ENCODE measurements at places on chromosomes 13 and 19.

- no peak for DNase-seq
Observed at GRCh38 chr13:100382785-100383184, 205.8 kb downstream of the GGACT start.

GRCh38 chr13:95644601-95645052, at the start of gene DZIP1:
TSS of gene DZIP1 (minus strand) at chr13:95644706. CDS start at chr13:95642029, 2,677 bp downstream.
- no peak for DNase-seq

DNA sequence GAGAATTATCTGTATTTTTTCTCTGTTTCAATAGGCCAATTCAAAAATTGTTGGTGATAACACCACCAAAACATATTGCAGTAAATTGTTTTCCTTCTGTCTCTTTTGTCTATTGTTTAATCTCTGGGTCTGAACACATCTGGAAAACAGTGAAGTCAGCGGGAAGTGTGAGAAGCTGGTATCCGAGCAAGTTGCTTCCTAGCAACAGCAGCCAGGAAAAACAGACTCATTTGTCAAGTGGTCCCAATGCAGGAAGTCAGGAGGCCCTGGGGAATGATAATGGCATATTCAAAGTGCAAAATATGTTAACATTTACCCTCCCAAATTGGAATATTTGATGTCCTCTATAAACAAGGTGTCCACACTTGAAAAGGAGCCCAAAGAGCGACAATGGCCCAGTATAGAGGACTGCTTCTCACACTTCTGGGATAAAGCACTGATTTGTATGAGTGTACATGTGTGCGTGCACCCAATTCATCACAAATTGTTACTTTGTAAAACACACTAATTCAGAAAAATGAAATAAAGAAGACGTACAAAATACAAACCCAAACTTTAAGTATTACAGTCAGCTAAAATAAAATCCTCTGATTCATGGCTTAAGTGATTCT, 515.0 kb downstream of the TBC1D4 start:
- no peak for DNase-seq

DNA sequence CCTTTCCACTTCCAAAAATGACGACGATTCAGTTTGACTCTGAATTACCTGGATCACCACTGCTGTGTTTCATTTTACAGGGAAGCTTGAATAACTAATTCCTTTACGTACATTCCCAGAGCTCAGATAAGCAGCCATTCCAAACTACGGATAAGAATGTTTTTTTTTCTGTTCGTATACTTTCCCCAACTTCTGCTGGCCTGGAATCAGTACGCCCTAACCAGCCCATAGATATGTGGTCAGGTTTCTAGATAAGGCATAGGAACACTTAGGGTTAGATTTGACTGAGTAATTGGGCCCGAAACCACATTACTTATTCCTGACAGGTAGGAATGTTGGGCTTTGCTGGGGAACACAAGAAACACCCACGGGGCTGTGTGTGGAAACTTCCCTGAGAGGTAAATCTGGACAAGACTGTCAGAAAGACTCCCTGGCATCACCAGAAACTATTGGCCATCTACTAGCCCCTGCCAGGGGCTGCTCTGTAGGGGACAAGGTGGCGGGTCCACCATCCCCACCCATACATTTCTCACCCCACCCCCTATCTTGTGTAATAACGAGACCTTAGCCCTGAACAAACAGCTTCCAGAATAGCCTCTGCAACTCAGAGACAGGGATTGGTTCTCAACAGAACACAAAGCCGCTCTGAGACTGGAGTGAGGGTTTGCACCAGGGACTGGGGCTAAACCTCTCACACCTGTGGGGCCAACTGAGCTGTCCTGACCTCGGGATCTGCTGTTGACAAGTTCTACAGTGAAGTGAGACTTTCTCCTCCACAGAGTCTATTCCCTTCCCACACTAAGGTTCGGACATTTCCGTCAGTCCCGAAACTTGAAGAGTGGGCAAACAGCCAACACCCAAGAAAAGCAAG, 15.6 kb downstream of the RHPN2 start:
- no peak for DNase-seq

DNA sequence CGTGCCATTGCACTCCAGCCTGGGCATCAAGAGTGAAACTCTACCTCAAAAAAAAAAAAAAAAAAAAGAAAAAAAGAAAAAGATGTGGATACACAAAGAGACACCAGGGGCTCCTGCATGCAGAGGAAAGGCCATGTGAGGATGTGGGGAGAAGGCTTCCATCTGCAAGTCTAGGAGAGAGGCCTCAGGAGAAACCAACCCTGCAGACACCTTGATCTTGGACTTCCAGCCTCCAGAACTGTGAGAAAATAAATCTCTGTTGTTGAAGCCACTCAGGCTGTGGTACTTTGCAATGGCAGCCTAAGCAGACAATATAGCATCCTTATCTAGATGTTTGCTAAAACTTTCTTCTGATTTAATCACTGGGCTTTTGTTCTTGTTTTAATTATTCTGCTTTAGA, 50.3 kb downstream of the POLR1D start:
- DNase-seq, result no peak

- no peak for DNase-seq
Observed at GRCh38 chr13:73481886-73482445, 423.2 kb downstream of the KLF5 start.

GRCh38 chr13:31264151-31264550, 64.4 kb downstream of the B3GLCT start:
- no peak for DNase-seq

DNA sequence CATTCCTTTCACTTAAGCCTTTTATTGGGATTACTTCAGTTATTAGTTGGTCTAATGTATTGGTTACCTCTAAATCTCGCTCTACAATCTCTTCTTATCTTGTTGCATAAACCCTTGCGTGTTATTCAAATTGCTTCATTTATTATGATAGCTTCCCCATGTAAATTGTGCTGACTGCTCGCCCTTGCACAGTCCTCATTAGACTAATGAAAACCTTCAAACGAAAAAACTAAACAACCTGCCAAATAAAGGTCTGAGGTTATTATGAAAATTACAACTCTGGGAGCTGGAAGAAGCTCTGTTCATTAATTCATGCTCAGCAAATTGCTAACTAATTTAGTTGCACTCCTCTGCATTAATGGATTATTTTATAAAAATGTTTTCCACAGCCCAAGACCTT, 320.1 kb downstream of the DACH1 start:
- no peak for DNase-seq

- peak; percentile 86 for DNase-seq
Observed at GRCh38 chr19:1252221-1252820, 3.9 kb downstream of the MIDN start.

GRCh38 chr13:70967564-70967963, 859.3 kb upstream of the KLHL1 start:
- no peak for DNase-seq

DNA sequence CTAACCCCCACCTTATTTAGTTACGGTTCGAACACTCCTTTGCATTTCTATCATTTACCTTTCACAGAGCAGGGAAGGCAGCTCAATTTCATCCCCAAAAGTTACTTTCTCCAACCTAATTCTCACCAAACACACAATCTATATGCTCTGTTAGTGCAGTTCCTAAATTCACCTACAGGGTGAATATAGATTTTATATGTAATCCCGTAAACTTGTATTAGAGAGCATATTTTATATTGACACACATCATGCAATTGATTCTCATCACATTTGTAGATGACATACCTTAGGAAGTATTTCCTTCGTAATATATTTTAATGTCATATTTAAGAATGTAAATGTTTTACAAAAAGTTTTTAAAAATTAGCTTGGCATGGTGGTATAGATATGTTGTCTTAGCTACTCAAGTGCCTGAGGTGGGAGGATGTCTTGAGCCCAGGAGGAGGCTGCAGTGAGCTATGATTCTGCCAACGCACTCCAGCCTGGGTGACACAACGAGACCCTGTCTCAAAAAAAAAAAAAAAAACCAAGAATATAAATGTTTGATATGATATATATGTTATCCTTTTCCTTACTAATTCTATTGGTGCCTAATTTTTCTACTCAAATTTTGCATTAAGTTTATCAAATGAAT, 57.3 kb upstream of the TNFRSF19 start:
- no peak for DNase-seq

DNA sequence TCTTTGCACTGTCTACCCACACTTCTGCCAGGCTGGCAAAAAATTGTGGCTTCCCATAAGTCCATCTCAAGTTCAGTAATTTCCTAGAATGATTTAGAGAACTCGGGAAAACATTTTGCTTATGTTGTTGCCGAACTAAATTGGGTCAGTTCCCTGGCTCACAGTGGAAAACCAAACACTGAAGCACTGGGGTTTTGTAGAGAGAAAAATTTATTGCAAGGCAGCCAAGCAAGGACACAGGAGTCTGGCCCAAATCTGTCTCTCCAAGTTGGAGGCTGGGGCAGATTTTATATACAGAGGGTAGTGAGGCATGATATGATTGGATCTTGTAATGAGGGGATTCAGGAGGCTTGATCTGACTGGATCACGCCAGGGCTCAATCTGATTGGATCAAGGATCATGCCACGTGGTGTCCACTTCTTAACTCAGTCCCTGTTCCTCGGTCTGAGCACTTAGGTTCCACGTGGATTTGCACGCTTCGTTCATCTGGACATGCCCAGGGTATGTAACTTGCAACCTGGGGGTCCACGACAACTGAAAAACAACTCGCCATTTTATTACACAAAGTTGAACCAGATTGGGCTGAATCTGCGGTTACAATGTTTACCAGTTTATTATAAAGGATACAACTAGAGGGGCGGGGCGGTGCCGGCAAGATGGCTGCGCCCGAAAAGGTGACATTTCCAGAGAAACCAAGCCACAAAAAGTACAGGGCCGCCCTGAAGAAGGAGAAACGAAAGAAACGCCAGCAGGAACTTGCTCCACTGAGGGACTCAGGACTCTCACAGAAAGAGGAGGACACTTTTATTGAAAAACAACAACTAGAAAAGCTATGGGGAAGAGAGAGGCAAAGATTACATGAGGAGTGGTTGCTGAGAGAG, 7.3 kb downstream of the CD209 start:
- no peak for DNase-seq

GRCh38 chr13:40494513-40494912, 171.9 kb downstream of the FOXO1 start:
- peak; percentile 49 for DNase-seq

- DNase-seq, result no peak
Observed at GRCh38 chr13:26424181-26424580, 133.3 kb upstream of the WASF3 start.

DNA sequence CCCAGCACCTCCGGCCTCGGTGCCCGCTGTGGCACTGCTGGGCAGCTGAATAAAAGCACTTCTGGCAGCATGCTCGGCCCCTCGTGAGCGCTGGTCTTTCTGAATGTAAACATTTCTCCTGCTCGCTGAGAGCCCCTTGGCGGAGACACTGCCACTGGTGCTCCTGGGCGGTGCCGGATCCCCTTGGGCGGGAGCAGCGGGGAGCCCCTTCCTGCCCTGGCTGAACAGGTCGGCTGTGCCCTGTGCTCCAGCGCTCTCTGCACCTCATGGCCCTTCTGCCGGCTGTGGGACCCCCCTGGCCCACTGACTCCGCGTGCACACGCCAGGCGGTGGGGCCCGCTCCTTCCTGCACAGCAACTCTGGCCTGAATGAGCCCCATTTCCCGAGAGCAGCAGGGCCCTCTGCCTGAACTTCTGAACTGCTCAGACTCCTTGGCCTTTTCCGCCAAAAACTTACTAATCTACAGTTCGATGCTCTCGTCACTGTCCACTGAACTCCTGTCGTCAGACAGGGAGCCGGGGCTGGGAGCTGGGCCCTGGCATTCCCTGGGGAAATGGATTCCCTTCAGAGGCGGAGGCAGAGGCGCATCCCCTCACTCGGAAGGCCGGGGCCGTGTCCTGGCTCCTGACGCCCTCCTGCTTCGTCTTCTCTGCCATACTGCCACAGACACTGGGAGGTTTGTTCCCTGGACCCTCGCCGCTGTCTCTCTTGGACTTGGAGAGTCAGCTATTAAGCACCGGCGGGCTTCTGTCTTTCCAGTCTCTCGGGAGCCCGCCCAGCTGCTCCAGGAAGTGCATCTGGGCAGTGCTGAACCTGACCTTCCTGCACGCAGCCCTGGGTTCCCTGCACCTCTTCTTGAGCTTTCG, 14.2 kb downstream of the RB1 start:
- no peak for DNase-seq

DNA sequence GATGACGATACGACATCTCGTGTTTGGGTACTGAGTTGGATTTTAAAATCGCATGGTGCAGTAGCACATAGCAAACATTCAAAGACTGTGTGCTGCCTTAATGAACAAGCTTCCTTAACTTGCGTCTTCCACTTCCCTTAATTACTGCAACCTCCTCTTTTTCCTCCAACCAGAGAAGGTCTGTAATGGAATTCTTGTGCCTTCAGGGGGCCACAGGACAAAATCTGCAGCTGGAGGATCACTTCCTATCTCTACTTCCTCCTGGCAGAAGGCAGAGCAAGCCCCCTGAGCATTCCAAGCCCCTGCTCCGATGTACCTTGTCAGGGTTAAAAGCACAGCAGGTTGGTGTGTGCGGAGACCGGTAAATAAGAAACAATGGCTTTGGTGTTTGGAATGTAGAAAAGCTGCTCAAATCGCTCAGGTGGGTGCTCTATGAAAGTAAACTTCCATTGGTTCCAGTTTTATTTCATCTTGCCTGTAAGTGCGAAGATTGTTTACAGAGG, 151.3 kb upstream of the UQCRFS1 start:
- DNase-seq, result no peak

DNA sequence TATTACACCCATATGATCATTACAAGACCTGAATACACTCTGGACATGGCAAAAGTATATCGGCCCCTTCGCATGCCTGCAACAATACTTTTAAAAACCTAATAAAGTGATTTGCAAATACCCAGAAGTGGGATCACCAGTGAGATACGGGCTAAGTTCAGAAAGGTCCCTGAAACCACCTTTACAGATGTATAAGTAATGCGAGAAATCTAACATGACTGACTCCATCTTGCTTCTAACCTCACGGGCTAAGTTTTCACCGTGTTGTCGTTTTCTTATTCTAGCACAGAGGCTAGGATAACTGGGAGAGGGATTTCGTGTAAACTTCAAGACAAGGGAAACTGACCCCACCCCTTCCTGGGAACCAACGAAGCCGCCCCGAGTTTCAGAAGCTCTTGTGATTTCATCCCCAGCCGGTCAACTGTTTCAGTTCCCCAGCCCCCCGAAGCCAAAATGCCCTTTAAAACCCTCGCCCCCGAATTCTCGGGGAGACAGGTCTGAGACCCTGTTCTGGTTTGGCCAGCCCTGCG, 703 bp downstream of the NEK3 start:
- no peak for DNase-seq

DNA sequence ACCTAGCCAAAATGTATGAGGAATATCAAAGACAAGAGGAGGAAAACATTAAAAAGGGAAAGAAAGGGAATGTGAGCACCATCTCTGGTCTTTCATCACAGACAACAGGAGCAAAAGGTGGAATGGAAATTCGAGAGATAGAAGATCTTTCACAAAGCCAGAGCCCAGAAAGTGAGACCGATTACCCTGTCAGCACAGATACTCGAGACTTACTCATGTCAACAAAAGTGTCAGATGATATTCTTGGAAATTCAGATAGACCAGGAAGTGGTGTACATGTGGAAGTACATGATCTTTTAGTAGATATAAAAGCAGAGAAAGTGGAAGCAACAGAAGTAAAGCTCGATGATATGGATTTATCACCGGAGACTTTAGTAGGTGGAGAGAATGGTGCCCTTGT, 217.0 kb downstream of the NBEA start:
- no peak for DNase-seq

- DNase-seq, result peak; percentile 42
Observed at GRCh38 chr13:27533155-27533643, 82.8 kb upstream of the MTIF3 start.
